ENCODE measurements at places on chromosomes 3 and 15.

- DNase-seq: no peak
Measured at GRCh38 chr3:30913176-30913575, 18.7 kb upstream of the GADL1 start.

GRCh38 chr3:111252779-111253178 lies 181.2 kb downstream of the NECTIN3 start:
- DNase-seq: no peak

DNA sequence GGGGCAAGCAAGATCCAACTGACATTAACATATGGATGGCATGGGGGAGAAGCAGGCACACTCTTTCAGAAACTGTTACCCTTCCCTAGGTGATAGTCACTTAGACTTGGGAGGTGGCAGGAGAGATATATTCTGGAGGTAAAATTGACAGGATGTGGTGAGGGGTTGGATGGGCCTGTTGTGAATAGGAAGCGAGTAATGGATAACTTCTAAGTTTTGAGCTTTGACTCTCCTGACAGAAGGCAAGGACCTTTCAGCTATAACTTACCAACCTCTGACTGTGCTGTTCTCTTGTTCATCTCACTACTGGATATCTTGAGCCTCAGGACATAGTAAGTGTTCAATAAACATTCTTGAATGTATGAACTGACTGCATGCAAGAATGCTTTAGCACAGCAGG lies 1.9 kb upstream of the PDIA5 start:
- no peak for DNase-seq

GRCh38 chr15:93428807-93429351 lies 339.9 kb upstream of the RGMA start:
- DNase-seq: no peak

DNA sequence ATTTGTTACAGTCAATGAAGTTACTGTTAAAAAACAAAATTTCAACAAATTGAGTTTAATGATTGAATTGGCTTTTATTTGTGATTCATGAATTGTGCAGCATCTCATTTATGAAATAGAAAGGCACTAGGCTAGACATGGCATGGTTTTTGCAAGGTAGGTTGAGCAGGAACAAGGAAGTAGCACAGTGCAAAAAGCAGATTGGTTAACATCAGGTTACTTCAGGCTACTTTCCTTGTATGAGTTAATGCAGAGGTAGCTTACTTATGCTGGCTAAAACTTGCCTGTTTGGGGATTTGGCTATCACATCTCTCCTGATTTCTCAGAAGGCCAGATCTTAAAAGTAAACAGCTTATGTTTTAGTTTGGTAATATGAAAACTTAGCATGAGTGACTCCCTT lies 23.0 kb upstream of the SV2B start:
- no peak for DNase-seq

DNA sequence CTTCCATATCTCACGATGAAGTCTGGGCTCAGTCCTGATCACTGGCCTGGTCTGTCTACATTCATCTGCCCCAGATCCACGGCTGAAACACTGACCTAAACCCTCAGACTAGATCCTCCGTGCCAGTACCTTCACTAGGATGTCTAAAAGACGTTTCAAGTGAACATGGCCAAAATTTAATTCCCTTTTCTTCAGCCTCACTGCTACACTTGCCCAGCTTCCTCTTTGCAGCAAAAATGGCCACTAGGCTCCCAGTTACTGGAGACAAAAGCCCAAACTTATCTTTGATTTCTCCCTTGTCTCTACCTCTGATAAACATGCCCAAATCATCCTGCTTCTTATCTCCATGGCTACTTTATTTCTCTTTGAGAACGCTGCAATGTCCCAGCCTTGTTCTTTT lies 1.7 kb downstream of the RASSF1 start:
- DNase-seq: no peak

GRCh38 chr3:75978686-75979085 lies 193.3 kb upstream of the ZNF717 start:
- no peak for DNase-seq

DNA sequence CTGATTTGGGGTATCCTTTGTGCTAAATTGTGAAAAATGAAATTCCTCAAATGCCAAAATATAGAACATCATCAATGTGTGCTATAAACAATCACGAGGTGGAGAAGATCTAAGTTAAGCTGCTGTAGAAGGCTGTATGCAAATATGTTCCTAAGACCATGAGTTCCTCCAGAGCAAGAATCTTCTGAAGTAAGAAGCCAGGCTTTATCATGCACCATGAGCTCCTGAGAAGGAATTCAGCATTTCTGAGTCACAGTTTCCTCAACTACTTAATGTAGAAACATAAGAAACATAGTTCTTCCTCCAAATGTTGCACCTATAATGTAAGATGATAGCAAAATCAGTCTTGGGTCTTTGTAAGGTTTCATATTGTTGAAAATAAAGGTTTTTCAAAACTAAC lies 241.7 kb upstream of the MDFIC2 start:
- DNase-seq: no peak

DNA sequence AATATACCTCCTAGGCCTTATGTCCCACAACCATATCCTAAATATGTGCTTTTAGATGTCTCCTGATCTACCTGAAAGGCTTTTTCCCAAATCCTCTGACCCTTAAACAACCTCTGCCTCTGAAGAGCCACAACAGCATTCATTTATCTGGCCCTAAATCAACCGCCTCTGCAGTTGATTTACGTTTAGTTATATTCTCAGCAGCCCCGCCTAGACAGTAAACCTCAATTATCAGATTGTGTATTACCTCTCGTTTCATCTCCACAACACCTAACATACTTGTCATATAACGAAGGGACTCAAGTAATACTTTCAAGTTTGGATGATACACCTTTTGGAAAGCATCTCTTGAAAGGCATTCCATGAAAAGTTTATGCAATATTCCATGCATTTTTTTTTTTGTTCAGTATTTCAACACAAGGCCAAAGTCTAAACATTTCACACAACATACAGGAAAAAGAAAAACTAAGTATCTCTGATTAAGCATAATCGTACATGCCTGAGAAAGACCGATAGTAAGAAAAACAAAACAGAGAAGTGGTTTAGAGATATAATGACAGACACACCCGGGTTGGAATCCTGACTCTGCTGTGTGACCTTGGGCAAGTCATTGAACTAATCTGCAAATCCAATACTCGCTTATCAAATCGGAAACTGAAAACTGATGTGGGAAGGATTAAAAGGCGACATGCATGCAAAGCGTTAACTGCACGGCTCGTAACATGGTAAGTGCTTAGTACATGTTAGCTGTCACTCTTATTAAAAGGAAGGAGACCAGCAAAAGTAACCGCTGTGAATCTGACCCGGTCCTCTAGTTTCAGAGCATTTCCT lies 778 bp downstream of the CRBN start:
- DNase-seq: no peak

DNA sequence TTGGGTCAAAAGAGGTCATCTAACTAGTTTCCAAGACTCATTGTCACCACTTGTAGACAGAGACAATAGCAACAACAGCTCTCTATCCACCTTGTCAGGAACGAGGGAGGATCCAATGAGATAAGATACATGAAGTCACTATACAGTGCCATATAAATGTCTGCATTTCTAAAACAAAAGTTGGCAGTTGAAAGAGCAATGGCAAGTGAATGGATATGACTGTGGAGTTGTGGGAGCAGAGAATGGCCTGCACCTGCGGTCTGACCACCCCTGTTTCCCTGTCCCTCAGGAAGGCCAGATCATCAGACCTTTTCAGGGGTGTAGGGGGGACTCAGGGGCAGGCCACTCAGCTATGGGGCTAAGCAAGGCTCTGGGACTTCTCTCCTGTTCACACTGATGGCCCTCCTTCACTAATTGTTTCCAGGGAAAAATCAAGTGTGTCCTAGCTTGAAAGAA lies 40.7 kb upstream of the PSMD6 start:
- DNase-seq: no peak

DNA sequence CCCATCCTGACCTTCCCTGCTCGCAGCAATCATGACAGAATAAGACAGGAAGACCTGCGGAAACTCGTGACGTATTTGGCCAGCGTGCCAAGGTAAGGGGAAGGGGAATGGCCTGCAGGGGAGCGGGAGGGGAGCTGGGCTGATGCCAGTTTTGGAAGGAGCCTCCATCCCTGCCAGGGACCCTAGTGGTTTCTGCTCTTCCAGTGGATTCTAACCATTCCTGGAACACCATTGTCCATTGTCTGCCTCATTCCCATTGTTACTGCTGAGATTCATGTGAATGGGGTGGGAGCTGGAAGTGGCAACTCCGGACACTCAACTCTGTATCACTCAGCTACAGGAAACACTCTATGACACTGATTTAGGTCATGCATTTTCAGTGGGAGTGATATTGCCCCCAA lies 242.9 kb upstream of the ROPN1 start:
- DNase-seq: no peak

DNA sequence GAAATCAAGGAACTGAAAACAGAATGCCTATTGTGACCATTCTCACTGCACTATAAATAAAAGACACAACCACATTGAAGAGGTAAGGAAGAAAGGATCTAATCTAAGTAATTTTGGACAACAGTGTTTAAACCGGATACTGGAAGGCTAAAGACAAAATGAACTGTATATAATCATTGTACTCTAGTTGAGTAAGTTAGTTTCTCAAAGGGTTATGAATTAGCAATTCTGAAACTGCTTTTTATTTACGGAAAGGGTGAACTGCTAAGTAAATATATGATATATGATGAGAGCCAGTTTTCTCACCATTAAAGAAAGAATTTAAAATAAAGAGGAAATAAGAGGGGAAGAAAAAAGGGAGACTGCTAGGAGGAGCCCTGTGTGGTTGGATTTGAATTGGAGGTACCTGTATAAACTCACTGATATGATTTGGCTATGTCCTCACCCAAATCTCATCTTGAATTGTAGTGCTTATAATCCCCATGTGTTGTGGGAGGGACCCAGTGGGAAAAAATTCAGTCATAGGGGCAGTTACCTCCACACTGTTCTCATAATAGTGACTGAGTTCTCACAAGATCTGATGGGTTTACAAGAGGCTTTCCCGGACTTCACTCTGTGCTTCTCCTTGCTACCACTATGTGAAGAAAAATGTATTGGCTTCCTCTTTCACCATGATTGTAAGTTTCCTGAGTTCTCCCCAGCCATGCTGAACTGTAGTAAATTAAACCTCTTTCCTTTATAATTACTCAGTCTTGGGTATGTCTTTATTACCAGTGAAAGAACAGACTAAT lies 607.7 kb downstream of the PYDC2 start:
- no peak for DNase-seq

GRCh38 chr3:4322635-4323034 lies 19.5 kb downstream of the SETMAR start:
- no peak for DNase-seq

GRCh38 chr15:25710184-25710583 lies 152.9 kb downstream of the ATP10A start:
- DNase-seq: peak; percentile 51

GRCh38 chr15:70268698-70269251 lies 171.1 kb upstream of the TLE3 start:
- no peak for DNase-seq

GRCh38 chr15:81492331-81492968 lies 118.4 kb upstream of the TMC3 start:
- DNase-seq: no peak

DNA sequence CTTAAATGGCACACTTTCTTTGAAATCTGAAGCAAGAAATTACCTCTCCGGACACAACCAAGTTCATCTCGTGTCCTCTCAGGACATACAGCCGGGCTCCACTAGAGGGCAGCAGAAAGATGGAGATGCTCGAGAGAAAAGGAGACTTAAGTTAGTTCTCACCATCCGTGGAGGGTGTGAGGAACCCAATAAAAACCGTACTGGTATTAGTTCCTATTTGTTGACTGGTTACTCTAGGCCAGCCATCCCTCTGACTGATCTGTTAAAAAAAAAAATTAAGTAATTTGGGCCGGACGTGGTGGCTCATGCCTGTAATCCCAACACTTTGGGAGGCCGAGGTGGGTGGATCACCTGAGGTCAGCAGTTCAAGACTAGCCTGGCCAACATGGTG lies 7.9 kb upstream of the CYP11A1 start:
- DNase-seq: peak; percentile 89

- peak; percentile 63 for DNase-seq
Measured at GRCh38 chr15:68055224-68055705, 1.1 kb downstream of the PIAS1 start.

DNA sequence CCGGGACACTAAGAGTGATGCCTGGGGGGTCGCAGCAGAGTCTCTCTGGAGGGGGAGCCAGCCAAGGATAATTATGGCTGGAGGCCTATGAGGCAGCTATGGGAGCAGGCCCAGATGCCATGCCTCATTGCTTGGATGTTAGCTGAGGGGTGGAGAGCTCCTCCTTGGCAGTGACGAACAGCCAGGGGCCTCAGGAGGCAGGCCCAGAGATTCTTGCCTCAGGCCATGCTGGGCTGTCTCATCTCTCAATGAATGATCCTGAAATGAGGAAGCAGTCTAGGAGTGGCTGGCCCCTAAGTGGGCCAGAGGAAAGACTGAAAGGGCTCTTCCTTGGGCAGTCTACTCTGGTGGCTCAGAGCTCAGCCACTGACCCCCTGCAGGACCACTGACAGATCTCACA lies 21.3 kb downstream of the KIF9 start:
- peak; percentile 57 for DNase-seq

GRCh38 chr3:141763088-141763750 lies at the start of gene GRK7:
GRK7 (plus strand) TSS chr3:141763408; CDS start chr3:141778285, 14,877 bp downstream.
- no peak for DNase-seq

DNA sequence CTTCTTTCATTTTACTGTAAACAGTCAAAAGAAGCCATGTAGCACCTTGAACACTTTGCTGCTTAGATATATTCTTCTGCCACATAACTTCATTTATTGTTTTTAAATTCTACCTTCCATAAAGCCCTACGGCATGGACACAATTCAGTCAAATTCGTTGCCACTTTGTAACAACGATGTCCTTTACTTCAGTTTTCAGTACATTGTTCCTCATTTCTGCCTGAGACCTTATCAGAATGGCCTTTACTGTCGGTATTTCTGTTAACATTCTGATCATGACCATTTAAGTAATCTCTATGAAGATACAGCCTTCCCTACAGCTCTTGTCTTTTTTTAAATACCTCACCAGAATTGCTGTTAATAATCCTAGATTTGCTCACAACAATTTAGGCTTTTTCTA lies 466.9 kb downstream of the NAALADL2 start:
- DNase-seq: no peak

DNA sequence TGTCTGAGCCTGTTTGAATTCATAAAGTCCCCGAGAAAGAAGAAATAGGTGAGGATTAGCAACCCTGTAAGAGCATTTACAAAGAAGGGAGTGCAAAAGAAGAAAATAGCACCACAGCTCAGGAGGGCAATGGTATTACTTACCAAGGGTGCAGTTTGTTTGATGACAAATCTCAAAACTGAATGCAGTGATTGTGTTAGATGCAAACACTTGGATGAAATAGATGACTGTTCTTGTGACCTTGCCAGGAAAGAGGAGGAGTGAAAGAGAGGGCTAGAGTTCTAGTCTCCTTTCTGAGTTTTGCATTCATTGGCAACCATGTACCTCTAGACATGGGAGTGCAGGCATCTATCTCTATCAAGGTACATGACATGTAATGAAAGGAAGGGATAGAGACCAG lies 1030.8 kb upstream of the CFAP20DC start:
- DNase-seq: peak; percentile 49

Data from HAP-1 (cell line).